ENCODE measurements at places on chromosomes 5 and 9.

- no peak for DNase-seq
These were observed 75.2 kb upstream of the SSBP2 start for GRCh38 chr5:81826128-81826527.

- no peak for DNase-seq
These were observed 223.5 kb upstream of the MEF2C start for GRCh38 chr5:89106480-89106879.

GRCh38 chr5:136814619-136815378, 449.5 kb upstream of the TRPC7 start:
- no peak for DNase-seq

DNA sequence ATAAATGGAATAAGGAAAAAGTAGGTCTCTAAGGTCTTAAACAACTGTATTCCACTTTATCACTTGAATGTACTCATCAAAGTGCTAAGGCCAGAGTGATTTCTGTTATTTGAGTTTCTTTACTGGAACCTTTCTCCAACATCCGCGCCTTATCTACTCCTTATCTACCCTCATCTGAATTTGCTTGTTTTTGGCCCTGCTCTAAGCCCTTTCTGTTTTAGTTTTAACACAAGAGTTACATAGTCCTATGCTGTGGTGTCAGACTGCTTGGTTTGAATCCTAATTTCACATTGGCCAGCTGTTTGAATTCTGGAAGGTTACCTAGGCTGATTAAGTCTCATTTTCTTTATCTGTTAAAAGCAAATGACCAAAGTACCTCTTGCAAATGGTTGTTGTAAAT, 128.3 kb downstream of the PCSK5 start:
- no peak for DNase-seq

- no peak for DNase-seq
These were observed 346.4 kb upstream of the RIOK2 start for GRCh38 chr5:97529354-97529985.

DNA sequence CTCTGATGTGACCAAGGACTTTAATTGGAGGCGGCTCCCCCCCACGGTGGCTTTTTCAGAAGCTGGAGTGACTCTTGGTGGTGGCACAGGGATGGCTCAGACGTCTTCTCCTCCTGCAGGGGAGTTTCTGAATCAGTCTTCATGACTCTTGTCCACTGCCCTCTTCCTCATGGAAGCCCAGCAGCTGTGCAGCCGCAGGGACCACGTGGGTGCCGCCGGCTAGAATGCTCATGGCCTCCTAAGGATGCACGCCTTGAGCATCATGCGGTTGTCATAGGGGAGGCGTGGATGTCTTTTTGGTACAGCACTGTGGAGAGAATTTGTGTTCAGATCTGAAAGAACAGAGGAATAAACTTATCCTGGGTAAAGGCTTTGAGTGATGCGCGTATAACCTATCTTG, 1.3 kb downstream of the TEX53 start:
- no peak for DNase-seq

DNA sequence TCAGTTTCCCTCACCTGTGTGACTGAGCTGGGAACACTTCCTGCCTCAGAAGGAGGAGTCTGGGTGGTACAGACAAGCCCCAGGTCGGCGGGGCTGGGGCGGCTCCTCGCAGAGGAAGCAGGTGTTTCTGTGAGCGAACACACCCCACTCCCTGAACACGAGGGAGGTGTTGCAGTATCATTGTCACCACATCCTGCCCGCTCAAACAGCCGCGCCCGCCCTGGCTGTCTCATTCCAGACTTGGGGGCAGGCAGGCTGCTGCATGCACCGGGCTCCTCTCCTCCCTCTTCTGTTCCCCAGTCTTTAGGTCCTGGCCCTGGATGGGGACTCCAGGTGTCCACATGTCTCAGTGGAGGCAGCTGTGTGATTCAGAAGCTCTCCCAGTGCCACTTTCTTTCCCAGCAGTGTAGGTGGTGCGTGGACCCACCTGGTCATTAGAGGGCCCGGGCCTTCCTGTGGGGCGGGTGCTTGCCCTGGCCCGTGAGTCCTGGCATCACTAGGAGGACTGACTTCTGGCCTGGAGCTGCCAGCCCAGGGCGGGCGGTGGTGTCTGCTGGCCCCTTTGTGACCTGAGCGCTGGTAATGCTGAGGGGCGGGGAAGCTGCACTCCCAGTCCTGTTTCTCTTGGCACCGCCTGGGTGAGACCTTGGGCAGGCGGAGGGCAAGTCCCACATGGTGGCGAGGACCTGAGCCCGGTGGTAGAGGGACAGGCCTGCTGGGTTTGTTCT, 18.3 kb upstream of the PHYHD1 start:
- no peak for DNase-seq

DNA sequence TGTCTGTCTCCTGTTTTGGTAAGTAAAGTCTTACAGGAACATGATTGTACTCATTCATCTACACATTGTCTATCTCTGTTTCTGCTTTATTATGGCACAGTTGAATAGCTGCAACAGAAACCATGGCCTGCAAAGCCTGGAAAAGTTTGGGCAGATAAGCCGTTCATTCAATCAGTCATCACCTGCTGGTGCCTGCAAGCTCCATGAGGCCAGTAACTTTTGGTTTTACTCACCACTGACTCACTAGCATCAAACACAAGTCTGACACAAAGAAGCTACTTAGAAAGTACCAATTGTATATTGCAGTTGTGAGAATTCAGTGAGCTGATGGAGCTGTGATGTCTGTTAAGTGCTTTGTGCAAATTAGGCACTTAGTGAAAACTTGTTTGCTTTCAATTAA, 373.6 kb upstream of the SGCD start:
- DNase-seq: no peak

DNA sequence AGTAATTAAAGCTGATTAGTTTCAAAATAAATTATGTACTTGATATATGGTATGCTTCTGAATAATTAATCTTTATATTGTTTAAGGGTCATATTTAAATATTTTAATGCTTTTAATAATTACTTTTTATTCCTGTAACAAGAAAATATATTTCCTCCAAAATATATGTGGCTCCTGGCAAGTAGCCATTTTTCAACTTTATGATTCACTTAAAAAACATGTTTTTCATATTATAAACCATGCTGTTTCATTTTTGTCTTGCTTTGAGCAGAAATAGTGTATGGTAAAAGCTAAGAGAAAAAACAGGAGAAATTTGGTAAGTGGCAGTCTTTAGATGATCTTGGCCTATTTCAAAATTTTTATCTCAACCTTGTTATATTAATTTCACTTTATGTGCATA, 14.6 kb downstream of the SPATA9 start:
- DNase-seq: no peak

DNA sequence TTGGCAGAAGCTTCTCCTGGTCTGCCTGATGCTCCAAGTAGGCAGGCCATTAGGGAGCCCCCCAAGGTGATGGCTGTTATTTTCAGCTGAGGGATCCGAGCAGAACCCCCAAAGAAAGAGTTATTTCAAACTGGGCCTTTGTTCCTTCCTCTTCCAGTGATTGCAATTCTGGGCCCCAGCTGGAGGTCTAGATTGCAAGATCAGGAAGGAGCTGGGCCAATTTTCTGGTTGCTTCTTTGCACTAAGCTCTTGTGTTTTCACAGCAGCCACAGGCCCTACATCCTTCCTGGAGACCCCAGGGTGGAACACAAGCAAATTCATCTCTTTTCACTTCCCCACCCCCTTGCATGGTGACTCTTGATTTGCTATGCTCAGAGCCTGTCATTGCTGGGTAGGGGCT, 215.0 kb downstream of the SEMA6A start:
- no peak for DNase-seq

DNA sequence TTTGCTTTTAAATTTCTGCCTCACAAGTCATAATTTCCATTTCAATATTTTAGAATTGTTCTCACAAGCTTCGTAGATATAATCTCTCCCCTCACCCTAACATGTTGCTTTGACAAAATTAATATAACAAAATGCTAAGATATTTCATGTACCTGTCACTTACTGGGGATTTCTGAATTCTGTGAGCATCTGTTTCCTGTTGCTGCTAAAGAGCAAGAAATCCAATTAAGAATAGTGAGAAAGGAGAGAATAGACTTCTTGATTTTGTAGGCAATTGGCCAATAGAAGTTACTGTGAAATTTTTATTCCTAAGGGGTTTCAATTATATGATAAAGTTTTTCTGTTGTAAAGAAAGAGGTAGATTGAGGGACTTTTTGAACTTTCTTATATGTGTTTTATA, 796.5 kb upstream of the ARRDC3 start:
- DNase-seq: no peak

DNA sequence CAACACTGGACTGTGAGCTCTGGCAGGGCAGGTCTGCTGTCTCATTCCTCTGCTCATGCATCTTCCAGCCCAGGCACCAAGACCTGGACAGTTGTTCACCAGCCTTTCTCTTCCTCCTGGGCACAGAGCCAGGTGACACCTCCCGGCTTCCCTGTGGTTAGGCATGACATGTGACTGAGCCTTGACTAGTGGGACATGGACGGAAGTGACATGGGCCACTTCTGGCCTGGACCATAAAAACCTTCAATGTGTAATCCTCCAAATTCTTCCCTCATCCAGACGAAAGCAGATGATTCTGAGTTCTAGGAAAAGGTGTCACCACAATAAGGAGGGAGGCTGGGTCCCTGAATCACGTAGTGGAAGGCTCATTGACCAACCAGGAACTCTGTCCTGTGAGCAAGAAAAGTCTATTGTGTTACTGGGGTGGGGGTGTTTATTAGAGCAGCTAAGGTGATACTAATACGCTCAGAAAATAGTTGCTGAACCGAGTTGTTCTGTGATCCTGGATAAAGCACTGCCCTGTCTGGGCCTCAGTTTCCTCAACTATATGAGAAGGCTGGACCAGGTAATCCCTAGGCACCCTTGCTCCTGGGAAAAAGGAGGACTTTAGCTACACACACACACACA, 26.6 kb upstream of the CRB2 start:
- DNase-seq: no peak

DNA sequence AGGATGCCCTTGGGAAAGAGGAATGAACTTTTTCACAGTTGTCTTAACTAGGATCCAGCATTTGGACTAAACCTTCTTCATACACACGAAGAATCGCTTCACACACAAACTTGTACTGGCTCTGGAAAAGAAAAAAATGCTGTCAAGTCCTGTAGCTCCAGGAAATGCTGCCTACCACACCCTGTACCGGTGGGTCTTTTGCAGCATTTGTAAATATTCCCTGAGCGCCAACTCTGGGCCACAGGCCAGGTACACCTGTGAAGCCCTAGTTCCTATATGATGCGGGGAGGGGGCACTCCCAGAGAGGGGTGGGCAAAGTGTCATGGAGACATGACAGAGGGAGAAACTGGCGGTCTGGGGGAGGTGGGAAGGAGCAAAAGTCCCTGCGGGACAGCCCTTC, 58.7 kb upstream of the EPB41L4B start:
- DNase-seq: no peak

- DNase-seq: no peak
These were observed 110.7 kb upstream of the NFIL3 start for GRCh38 chr9:91534374-91534773.

- DNase-seq: no peak
These were observed 20.7 kb upstream of the ZNF782 start for GRCh38 chr9:96874947-96875460.

GRCh38 chr5:127111112-127111511, 37.8 kb upstream of the C5orf63 start:
- no peak for DNase-seq

- no peak for DNase-seq
These were observed 17.3 kb upstream of the SMAD5 start for GRCh38 chr5:136115183-136115865.

GRCh38 chr9:135344915-135345500, 134.6 kb upstream of the PPP1R26 start:
- no peak for DNase-seq

- DNase-seq: no peak
These were observed 16.1 kb downstream of the LIFR start for GRCh38 chr5:38540314-38540713.

- no peak for DNase-seq
These were observed 33.2 kb downstream of the FBXO38 start for GRCh38 chr5:148416921-148417320.

DNA sequence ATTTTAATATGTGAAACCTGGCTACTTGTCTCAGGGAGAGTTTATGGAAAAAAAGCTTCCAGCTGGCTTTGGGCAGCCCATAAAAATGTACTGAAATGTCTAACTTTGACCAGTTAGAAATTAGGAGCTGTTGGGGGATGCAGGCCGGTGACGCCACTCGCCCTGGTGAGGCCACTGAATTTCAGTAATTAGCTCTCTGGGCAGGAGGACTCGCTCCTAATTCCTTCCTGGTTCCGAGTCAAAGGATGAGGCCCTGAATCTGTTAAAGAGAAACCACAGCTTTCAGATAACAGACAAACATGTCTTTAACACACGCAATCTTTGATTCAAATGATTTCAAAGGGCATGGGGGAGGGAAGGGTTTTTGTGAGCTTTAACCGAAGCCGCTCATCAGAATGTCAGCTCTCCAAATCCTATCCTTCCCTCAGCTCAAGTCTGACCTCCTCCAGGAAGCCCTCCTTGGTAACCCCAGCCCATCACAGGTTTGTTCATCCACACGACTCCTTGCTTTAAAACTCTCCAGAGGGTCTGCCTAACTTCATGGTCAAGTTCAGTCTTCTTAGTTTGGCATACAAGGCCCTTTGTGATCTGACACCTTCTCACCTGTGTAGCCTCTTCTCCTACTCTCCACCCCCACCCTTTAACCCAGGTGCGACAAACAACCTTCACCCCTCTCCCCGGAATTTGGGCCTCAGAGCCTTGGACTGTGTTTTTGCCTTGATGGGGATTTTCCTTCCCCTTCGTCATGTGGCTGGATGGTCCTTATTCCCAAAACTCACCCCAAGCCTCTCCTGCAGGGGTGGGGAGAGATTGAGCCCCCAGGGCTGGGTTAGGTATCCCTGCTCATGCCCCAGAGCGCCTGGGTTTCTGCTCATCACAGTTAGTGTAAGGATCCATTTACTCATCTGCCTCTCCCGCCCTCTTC, 13.6 kb upstream of the PHF19 start:
- no peak for DNase-seq

DNA sequence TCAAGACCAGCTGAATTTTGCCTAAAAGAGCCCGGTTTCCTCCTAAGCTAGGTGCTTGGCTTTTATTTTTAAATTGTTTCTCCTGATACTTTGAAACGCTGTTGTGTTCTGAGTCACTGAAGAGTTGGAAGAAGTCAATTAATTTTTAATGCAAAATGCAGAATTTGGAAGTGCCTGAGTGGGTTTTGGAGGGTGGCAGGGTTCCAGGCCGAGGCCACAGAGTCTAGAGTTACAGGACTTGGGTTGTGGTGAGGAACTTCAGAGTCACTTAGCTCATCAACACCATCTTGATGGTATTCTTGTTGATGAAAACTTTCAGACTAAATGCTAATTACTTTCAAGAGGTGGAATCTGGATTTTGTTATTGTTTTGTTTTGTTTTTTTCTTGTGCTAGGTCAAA, 130.6 kb downstream of the PDZD2 start:
- no peak for DNase-seq

DNA sequence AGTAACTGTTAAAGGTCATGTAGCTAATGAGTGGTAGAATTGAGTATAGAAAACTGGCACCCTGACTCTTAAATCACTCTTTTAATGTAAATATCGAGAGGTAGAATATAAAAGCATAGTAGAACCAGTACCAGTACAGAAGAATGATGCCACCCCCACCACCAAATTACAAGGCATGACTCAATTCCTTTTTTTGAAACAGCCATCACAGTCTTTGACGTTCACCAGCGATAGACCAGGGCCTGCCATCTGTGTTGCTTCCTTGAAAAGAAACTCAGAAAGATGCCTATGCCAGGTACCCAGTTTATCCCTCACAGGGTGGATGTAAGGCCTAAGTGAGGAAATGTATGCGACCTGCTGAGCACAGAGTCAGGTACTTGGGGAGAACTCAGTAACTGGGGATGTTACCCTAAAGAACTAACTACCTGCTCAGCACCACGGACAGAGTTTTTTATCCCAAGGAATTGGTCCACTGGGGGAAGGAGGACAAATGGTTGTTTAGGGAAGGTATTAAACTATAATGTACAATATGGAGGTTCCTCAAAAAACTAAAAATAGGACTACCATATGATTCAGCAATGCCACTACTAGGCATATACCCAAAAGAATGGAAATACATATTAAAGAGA, 116.5 kb downstream of the BRINP1 start:
- DNase-seq: no peak

Data from amniotic stem cell (primary cell).